Stimulated activated CD4-positive, alpha-beta T cell treated with anti-CD3 and anti-CD28 coated beads, Interleukin-12 subunit alpha, Interleukin-12 subunit beta, amount 100 ng/mL, for 48 hours (primary cell): ENCODE measurements at places on chromosomes 3 and 15.

DNA sequence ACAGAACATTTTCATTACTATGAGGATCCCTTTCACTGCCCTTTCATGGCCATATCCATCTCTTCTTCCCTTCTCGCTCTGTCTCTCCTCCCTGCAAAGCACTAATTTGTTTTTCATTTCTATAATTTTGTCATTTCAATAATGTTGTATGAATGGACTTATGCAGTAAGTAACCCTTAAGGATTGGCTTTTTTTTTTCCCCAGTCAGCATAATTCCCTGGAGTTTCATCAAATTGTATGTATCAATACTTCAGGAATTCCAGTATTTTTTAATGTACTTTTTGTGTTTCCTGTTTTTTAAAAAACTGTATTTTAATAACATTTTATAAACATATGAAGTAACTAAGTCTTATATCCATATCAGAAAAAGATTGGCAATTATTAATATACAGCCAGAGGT is 1016.0 kb upstream of the SEMA6D start:
- no peak for DNase-seq

- DNase-seq = no peak
Measured at GRCh38 chr15:93257920-93258319, 168.9 kb upstream of the RGMA start.

DNA sequence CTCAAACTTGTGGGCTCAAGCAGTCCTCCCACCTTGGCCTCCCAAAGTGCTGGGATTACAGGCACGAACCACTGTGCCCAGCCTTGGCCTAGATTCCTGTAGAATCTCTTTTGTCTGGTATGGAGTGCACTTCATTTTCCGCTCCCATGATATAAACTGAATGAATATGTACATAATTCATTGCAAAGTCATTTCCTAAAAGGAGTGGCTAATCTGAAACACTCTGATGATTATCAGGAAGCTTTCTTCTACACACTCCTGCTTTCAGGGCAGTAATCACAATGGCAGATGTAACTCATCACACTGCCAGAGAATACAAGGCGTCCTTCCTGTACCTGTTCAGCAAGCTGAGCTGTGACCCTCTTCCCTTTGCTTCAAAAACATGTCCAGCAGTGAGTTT is 28.6 kb downstream of the RLBP1 start:
- DNase-seq = no peak

DNA sequence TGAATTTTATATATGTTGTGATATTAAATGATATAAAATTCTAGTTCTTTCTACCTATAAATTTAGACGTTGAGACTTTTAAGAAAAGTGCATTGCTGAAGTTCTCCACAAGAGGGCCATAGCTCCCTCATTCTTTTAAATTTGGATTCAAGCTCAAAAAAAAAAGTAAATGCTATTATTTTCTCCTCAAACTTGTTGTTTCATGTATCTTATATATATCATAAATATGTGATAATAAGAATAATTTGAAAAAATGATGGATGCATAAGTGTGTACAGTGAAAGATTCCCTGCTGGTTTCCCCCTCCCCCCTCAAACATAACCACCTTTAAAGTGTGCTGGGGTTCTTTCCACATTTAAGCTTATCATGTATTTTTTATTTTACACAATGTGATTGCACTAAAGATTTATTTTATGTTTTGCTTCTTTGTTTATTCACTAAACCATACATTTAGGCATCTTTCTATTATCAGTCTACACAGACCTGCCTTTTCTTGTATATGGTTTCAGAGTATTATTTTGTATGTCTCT is 769.4 kb upstream of the GOLIM4 start:
- DNase-seq = peak; percentile 6

GRCh38 chr3:14223595-14223994 is 45.0 kb downstream of the LSM3 start:
- DNase-seq = no peak

DNA sequence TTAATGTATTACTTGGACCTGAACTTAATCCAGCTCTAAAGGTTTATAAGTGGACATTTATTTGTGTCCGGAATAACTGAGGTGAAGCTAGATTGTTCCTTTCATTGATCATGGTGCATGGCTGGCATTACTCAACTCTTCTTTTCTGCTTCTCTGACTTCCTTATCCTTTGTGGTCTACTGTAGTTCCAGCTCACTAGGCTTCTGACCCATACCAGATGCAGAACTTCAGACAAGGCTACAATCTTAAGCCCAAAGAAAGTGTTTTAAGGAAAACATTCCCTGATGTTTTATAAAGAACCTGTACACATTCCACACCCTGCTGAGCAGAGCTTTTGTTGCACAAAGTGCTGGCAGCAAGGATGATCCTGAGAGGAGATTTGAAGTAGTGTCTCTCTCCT is 250.8 kb upstream of the TGFBR2 start:
- DNase-seq = no peak

GRCh38 chr3:134929976-134930375 is 134.9 kb downstream of the EPHB1 start:
- DNase-seq = no peak

GRCh38 chr3:31240874-31241273 is 291.9 kb upstream of the STT3B start:
- DNase-seq = no peak

- DNase-seq = no peak
Measured at GRCh38 chr3:98644168-98644567, 50.8 kb upstream of the CPOX start.

DNA sequence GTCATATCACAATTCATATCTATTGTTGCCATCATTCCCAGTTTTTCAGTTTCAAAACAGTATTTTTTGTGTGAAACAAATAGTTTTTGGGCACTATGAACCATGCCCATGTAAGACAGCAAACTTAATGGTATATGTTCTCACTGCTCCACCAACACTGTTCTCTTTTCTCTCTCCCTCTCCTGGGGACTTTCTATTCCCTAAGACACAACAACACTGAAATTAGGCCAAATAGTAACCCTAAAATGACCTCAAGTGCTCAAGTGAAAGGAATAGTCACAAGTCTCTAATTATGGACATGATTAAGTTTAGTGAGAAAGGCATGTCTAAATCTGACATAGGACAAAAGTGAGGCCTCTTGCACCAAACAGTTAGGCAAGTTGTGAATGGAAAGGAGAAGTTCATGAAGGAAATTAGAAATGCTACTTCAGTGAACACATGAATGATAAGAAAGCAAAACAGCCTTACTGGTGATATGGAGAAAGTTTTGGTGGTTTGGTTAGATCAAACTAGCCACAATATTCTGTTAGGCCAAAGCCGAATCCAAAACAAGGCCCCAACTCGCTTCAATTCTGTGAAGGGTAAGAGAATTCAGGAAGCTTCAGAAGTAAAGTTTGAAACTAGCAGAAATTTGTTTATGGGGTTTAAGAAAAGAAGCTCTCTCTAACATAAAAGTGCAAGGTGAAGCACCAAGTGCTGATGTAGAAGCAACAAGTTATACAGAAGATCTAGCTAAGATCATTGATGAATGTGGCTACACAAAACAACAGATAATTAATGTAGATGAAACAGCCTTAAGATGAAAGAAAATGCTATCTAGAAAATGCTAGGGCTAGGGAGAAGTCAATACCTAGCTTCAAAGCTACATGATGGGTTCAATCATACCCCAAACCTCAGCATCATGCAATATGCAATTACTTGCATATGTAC is 104.2 kb downstream of the CBLB start:
- DNase-seq = no peak

DNA sequence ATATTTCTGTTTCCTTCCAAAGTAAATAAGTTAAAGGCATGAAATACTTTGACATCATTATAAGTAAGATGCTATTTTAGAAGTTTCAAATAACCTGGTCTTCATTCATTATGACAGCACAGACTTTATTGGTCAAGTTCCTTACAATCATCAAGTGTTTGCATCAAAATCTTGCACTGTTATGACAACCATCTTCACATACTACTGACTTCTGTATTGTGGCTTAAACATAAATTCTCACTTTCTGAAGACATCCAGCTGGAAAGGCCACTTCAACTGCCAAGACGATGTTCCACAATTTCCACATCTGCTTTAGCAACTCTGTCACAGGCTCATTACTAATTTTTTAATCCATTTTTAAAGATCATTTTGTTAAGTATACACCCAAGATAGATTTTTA is 408.0 kb downstream of the MECOM start:
- DNase-seq = no peak

- no peak for DNase-seq
Measured at GRCh38 chr3:77535116-77535515, 495.2 kb downstream of the ROBO2 start.

GRCh38 chr15:91302588-91303439 is 202.8 kb downstream of the SV2B start:
- no peak for DNase-seq

DNA sequence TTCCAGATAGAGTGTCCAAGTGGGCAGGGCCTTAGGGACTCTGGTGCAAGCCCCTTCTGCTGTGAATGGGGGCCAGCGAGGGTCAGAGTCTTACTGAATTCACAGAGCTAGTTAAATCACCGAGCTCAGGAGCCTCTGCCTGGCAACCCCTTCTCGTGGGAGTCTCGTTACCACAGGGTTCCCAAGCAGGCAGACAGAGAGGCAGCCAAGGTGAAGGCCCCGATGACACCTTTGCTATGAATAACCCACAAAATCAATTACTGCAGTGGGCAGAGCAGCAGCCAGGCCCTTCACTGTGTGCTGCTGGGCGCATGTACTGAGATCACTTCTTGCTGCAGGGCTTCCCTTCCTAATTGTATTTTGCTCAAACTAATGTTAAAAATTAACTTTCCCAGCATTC is 56.9 kb downstream of the SPSB4 start:
- DNase-seq = no peak

GRCh38 chr15:81751256-81751655 is 294.6 kb downstream of the MEX3B start:
- no peak for DNase-seq

- no peak for DNase-seq
Measured at GRCh38 chr3:153215966-153216365, 53.9 kb downstream of the RAP2B start.

DNA sequence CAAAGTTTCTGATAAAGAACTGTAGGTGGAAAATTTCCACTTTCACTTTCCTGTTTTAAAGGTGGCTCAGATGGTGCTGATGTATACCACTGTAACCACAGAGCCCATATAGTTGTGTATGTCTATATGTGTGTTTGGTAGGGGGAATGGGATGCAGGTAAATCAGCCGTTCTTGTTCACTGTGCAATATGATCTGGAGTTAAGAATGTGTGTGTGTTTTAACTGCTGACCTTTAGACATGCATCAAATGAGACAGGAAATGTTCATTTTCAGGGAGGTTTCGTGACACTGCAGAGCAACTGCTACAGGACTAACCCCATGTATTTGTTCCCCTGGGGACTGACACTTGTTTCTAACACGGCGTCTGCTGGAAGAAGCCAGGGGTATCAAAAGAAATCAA is 180.5 kb downstream of the TAFA4 start:
- no peak for DNase-seq

DNA sequence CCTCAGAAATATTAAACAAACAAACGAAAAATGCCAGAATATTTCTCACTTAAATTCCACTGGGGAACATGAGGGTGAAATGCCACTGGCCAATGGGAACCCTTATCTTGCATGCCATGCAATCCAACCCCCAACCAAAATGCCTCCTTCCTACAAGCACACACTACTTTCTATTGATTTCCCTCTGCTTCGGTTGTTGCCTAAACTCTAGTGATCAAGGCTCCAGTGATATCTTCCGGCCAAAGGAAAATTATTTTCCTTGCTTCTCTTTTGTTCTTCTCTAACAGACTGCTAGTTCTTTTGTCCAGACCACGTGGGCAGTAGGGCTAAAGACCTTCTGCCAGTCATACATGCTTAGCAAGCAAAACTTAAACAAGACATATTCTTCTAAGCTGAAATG is 115.7 kb downstream of the TMCC1 start:
- no peak for DNase-seq

DNA sequence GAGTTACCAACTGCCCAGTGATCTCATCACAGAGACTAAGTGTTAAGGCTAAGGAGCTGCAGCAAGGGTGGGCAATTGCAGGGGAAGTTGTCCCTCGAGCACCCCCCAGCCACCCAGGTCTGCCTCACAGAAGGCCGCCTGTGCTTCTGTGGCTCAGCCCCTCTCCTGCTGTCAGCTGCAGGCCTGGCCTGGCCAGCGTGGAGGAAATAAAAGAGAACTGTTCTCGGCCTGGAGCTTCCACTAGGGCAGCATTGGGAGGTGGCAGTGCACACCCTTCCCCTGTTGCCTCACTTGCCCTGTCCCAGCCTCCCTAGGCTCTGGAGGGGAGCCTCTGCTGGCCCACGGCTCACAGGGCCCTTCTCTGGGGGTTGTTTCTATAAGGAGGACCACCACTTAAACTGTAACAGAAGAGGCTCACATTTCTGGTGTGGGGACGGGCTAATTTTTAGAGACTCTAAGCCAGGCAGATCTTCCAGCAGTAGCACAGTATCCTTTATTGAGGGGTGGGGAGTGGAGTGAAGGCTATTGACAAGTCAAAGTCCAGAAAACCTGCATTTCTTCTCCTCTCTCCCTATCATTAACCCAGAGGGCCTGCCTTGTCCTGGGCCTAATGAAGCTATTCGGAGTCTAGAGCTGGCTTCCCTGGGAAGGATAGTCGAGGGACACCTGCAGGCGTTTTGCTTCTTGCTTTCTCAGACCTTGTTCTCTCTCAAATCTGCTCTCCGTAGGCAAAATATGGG is 75.6 kb upstream of the ADPGK start:
- no peak for DNase-seq

- no peak for DNase-seq
Measured at GRCh38 chr3:187983484-187984124, 170.4 kb upstream of the LPP start.

DNA sequence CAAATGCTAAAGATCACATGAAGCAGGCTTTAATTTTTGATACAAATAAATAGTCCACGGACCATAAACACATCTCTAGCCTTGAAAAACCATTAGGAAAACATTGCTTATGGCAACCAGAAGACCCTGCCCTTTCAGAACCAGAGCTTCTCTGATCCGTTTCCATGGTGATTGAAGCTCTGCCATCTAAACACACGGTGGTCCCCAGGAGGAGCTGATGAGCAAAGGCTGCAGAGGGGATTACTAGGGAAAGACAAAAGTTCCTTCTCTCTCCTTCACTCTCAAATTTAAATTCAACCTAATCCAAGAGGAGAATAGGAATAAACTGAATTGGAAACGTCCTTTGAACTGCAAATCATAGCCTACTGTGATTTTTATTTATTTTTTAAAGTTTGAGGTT is 122.0 kb upstream of the ATP10A start:
- no peak for DNase-seq
